T-helper 17 cell (primary cell): ENCODE measurements at places on chromosomes 5 and 9.

GRCh38 chr5:122608222-122608621 lies 166.7 kb upstream of the SNX2 start:
- no peak for DNase-seq

GRCh38 chr9:87950765-87951488 lies 23.4 kb downstream of the CDK20 start:
- DNase-seq: no peak

GRCh38 chr5:115542651-115543364 lies 1.8 kb downstream of the FEM1C start:
- no peak for DNase-seq

DNA sequence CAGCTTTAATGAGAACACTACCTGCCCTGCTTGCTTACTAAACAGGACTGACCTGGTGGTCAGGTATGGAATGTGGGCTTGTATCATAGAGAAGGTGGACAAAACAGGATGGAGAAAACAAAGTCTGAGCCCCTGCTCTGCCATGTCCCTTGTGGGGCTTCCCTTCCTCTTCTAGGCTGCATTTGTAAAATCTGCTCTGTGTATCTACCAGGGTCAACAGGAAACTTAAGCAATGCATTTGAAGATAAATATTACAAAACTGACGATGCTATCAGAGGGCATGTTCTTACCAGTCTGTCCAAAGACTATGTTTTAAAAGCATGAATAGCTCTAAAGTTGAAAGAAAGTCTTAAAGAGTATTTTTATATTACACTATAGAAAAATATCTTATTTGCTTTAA lies 228.7 kb downstream of the DCP2 start:
- no peak for DNase-seq

GRCh38 chr9:87278971-87279733 lies 218.5 kb upstream of the DAPK1 start:
- DNase-seq: no peak

- DNase-seq: no peak
Observed at GRCh38 chr5:57007344-57007743, 55.4 kb upstream of the MIER3 start.

DNA sequence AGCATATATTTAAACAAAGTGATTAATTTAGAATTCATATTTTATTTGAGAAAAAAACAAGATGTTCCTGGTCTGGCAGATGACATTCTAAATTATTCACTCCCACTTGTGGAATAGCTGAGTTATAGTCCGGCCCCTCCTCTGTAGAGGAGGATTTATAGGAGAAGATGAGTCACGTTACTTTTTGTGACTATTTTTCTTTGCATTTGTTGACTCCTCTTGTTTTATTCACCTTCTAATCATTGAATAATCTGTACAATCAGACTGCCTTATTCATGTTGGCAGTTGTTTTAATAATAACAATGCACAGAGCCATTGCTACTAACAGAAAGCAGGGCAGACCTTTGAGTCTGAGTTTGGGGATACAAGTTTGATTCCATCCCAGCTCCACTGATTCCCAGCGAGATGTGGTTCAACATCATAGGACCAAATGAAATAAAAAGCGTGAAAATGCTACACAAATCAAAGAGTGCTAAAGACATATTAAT lies 23.2 kb downstream of the DOCK8 start:
- DNase-seq: no peak

- no peak for DNase-seq
Observed at GRCh38 chr9:93266521-93267001, 82.6 kb downstream of the WNK2 start.

- no peak for DNase-seq
Observed at GRCh38 chr5:1860949-1861348, 21.8 kb downstream of the IRX4 start.
